Neural progenitor cell (in vitro differentiated cells): ENCODE measurements at places on chromosomes 7 and 10.

DNA sequence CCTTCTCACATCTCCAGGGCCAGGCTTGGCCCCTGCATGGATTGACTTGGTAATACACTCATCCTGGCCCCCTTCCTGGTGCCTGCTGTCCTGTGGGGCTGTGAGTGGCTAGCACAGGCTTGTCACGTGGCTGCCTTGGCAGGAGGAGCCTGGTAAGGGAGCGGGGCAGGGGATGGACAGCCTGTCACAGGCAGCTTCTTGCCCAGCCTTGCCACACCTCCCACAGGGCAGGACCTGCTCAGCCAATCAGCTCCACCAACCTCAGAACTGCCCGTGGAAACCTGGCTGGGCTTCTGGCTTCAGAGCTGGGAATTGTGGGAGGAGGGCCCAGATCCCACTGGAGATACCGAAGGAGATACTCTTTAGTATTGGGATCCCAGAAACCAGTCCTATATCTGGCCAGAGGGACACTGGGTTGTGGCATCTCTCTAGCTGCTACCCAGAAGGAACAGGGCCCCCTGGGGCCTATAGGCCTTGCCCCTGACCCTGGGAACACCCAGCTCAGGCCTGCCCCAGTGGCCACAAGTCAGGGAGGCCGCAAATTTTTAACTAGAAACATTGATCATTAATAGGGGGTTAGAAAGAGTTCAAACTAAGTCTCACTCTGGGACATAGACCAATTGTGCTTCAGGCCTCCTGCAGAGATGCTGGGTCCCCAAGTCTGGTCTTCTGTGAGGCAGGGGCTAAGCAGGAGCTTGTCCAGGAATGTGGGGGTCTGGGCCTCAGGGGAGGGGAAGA is at the start of gene HOGA1:
Gene HOGA1 (plus strand): TSS at position 330 of the 738 bp plus-strand sequence. CDS start 315 bp downstream, at position 645.
- peak; percentile 36 for DNase-seq

- no peak for DNase-seq
Measured at GRCh38 chr10:97444212-97444611, 1.6 kb downstream of the EXOSC1 start.

DNA sequence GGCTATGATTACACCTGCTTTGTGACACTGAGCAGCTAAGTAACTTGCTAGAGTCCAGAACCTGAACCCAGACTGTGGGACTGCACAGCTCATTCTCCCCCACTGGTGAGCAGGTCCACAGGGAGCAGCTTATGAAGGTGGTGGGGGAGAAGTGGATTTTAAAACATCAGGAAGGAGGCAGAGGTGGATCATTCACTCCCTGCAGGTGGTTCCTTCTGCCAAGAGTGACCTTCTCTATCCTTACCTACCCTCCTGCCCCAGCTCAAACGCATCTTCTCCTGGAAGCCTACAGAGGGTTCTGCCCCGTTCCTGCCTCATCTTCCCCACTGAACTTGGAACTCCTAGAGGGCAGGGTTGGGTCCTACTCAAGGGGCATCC is 539 bp upstream of the FAM241B start:
- no peak for DNase-seq

DNA sequence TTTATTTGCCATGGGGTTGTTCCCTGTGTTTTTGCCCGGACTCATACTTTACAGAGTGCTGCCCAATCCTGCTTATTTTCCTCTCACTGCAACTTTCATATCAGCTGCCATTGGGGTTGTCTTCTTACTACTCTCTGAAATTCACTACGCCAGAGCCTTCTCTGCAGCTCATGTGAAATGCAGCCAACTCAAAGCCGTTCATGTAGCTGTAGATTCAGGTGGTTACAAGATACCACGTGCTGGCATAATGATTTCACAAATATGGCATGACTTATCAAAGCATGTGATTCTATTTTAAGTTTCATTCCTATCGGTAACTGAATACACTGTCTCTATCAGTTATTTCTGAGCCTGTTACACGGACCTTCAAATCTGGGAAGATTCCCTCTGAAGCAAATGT is 130.3 kb upstream of the WNT16 start:
- no peak for DNase-seq

- DNase-seq = no peak
Measured at GRCh38 chr7:134051020-134051419, 76.1 kb upstream of the LRGUK start.

DNA sequence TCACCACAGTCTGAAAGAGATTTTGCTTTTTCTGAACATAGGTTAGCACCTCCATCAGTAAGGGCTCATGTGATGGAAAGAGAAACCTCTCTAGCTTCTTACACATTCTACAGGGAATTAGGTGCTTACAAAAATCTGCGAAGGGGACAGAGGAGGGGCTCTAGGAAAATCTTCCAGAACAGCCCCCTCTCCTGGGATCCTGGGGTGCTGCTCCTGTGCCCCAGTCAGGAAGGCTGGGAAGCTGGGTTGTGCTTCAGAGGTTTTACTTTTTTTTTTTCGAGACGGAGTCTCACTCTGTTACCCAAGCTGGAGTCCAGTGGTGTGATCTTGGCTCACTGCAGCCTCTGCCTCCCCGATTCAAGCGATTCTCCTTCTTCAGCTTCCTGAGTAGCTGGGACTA is 7.5 kb upstream of the FAM171A1 start:
- peak; percentile 51 for DNase-seq

- DNase-seq = peak; percentile 73
Measured at GRCh38 chr10:81019029-81019890, 481.6 kb downstream of the SH2D4B start.

DNA sequence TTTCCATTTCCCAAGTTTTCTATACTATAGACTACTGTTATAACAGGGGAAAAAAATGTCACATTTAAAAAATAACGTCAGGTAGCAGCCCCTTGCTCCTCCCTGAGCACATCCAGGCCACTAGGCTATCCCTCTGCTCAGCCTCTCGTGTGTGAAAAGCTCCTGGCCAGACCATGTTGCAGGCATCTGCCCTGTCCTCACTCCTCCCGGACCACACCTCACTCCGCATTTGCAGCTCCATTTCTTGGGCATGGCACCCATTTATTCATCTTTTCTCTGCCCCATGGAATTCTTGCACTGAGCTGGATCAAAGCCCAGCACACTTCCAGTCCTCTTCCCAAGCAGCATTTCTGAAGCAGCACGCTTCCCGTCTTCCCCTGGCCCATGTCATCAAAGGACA is 1.4 kb upstream of the GDF2 start:
- no peak for DNase-seq

DNA sequence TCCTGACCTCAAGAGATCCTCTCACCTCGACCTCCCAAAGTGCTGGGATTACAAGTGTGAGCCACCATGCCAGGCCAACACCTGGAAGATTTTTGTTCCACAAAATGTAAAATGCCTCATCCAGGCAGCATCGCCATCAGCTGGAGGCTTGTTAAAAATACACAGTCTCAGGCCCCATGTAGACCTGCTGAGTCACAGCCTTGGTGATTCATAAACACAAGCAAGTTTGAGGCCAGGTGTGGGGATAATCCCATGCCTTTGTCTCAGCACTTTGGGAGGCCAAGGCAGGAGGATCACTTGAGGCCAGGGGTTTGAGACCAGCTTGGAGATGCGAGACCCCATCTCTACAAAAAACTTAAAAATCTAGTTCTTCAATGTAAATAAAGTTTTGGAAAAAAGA is 49.1 kb upstream of the FOXK1 start:
- no peak for DNase-seq

DNA sequence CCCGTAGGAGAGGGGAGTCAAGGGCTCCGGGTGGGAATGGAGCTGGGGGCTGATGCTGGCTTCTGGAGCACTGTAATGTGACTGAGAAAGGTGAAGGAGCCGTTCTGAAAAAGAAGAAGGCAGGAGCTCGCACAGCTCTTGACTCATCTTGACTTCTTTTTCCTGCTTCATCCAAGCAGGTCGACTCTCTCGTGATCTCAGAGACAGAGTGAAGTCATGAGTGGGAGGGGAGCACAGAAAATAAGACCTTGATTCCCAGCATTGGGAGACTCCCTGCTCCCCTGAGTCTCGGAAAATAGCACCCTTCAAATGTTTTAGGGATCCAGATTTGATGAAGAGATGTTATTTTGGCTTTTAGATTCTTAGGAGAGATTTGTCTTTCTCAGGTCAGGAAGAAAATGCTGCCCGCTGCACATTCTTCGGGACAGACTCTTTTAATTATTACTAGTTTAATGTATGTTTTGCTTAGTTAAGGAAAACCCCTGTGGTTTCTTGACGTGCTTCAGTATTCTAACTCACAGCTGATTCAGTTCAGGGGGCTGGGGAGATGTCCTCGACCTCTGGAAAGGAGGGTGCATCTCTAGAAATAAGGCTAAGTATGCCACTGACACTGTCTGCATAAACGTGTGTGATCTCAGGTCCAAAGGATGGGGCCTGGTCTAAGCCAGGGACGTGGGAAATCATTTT is 34.1 kb downstream of the EGFR start:
- no peak for DNase-seq

DNA sequence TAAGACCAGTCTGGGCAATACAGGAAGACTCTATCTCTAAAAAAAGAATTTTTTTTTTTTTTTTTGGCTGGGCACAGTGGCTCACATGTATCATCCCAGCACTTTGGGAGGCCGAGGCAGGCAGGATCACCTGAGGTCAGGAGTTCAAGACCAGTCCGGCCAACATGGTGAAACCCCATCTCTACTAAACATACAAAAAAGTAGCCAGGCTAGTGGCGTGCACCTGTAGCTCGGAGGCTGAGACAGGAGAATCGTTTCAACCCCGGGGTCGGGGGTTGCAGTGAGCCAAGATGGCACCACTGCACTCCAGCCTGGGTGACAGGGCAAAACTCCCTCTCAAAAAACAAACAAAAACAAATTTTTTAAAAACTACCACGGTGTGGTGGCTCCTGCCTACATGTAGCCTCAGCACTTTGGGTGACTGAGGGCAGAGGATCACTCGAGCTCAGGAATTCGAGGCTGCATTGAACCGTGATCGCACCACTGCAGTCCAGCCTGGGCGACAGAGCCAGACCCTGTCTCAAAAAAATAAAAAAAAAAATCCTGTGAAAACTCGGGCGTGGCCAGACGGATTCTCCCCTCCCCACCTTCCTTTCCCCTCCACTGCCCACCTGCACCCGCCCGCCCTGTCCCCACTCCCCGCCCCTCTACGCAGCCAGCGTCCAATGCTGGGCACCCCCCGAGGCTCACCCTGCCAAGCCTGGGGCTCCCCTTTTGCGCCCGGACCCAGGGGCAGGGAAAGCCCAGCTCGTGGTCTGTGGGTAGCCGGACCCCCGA is 745 bp upstream of the ORAI2 start:
- peak; percentile 34 for DNase-seq

DNA sequence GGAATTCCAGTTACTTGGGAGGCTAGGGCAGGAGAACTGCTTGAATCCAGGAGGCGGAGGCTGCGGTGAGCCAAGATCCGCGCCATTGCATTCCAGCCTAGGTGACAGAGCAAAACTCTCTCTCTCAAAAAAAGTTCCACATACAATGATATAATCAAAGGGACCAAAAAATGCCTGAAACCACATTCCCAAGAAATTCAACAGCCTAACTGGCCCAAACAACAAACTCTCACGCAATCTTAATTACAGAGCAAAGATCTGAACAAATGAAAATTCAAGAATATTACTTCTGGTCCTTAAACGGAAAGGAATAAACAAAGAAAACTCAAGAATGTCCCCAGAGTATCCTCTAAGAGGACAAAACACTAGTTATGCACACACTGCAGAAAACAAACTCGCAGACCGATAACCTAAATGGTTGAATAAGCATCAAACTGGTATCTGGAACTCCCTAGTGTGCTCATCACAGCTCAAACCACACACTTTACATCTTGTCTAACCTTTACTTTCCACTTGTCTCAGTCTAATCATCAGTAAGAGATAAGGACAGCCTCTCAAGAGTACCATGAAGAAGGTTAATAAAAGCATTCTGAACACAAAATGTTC is 3.7 kb downstream of the OGA start:
- DNase-seq = peak; percentile 24

DNA sequence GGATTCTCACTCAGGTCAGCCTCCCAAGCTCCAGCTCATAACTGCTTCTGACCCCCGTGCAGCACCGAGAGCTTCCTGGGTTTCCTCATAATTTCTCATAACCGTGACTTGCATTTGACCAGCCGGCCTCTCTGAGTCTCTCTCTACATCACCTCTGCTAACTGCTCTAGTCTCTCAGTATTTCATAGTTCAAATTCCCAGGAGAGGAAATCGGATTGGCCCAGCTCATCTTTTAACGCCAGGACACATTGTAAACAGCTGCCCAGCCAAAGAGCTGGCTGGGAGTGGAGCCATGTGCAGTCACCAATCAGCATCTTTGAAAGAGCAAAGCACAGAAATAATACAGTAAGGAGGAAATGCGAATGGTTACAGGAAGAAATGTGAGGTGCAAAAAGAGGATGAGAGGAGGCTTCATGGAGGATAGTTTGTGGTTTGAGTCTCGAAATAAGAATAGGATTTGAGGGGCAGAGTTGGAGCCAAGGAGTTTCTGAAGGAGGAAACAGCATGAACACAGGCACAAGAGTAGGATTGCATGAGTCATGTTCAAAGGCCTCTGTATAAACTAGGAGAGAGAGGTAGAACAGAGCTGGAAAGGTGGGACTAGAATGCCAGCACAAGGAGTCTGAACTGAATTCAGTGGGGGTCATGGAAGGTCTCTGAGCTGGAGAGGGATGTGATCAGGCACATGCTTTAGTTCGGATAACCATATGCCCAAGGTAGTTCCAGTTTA is 15.2 kb upstream of the LBX1 start:
- no peak for DNase-seq

GRCh38 chr7:37031571-37032257 is 307.4 kb upstream of the AOAH start:
- peak; percentile 54 for DNase-seq

GRCh38 chr7:73850781-73851207 is 8.5 kb upstream of the METTL27 start:
- no peak for DNase-seq

DNA sequence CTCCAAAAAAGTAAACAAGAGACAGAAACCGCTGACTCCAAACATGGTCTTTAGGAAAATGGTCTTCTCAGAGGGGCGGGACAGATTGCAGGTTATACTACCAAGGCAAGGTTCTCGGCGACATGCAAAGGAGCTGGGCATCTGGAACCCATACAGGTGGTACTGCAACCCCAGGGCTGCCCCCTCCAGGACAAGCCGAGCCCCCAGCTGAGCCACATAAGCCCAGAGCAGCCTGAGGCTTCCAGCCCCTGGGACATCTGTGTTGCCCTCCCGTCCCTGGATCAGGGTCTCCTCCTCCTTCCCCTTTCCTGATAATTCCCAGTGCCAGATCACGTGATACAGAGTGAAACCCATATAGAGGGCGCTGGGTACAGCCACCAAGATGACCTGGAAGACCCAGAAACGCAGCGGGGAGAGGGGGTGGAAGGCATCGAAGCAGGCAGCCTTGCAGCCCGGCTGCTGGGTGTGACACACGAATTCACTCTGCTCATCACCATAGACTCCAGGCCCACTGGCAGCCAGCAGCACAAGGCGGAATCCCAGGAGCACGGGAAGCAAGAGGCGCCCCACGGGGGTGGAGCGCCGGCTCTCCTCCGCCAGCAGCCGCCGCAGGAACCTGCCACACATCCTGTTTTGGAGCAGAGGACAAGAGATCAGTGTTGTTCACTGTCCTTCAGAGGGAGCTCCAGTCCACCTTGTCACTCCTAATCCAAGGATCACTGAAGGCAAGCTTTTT is at the start of gene GJC3:
Gene GJC3 (minus strand): TSS at position 627 of the 736 bp plus-strand sequence. CDS start 0 bp downstream, at position 627.
- peak; percentile 71 for DNase-seq

DNA sequence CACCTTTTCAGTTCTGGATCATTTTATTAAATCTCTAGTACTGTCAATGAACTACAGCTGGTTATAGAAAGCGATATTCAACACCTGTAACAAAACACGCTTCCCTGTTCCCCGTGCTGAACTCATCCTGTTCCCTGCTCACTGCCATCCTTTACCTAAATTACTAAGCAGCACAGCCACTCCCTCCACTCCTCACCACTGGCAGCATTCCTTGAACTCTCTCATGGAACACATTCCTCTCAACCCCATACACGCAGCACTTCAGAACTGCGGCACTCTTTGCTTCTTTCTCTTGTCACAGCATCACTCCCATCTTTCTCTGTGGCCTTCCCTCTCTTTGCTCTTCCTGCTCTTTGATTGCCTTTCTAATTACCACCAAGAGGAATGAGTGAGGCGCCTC is 27.4 kb downstream of the RELN start:
- DNase-seq = no peak
